ENCODE measurements at places on chromosomes 2 and 18. TPM values are rescaled to one million over a fixed set of nuclear protein-coding genes. Genes with fewer than 3 reads are reported as not detected.
A peak's percentile ranks its signal among the peaks of the same experiment; 100 is the strongest.

RNF125 gene
- 2.3 TPM for polyA plus RNA-seq

GRCh38 chr2:166127217-166128155 lies at the start of gene SCN1A:
Gene SCN1A (minus strand): TSS chr2:166128020. CDS start chr2:166073621, 54,399 bp downstream.
- DNase-seq = no peak

LYPD1 gene
- polyA plus RNA-seq = 81.9 TPM

- no peak for DNase-seq
Observed at GRCh38 chr2:54958717-54959371, 91.4 kb downstream of the RTN4 start.

CD226 gene
- 3.3 TPM for polyA plus RNA-seq

- no peak for DNase-seq
Observed at GRCh38 chr2:74712223-74713053, 58.4 kb downstream of the SEMA4F start.

AKAIN1 gene
- not detected for polyA plus RNA-seq

DNA sequence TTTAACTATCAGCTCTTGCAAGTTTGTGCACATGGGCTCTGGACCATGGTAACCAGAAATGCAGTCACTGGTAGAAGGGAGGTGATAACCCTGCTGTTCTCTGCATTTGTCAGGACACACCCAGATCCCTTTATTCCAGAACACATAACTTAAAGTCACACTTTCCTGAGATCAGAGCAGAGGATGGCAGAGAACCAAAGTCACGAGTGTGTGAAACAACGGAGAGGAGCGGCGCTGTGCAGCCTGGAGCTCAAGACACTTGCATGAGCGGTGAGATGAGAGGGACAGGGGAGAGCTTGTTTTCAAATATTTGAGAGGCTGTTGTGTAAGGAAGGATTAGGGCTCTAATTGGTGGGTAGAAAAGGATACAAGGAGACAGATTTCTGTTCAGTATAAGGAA lies 43.3 kb upstream of the AAK1 start:
- no peak for DNase-seq

DNA sequence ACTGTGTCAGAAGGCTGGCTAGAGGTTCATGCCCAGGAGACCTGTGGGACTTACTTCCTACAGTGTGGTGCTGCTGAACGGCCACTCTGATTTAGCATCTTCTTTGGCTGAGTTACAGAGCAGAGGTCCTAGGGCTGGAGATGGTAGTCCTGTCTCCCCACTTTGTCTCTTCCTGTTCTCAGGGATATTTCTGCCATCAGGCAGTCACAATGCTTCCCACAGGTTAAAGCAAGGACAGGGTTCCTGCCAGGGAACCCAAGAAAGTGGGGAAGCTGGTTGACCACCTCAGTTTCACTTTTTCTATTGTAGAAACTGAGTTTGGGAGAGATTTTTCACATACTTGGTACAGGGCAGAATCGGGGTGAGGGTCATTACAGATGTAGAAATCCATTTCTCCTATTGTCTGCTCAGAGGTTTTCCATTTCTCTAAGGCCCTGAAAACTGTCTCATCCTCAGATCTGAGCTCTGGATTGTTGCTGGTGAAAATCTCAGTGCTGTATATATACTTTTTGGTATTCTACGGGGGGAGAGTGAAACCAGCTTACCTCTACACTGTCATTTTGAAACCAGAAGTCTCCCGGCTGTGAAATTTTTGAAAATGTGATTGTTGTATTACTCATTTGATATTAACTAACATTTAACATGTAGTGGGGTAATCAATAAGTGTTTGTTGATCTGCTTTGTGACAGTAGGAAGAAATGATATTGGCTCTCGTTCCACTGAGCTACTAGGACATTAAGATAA lies 37.0 kb upstream of the MEP1B start:
- no peak for DNase-seq

DNA sequence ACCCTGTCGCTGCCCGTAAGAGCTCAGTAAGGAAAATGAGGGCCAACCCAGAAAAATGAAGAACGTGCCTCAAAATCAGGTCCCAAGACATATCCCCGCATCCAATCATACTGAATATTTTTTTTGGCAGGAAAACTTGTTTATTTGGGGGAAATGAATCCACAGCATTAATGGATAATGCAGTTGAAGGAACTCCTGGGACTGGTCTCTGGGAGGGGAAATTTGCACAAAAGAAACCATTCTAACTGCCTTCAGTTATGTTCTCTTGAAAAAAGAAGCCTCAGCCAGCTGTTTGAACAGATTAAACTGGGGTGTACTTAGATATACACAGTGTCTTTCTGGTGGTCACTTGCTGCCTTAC lies 61.3 kb downstream of the SPRED2 start:
- no peak for DNase-seq

- DNase-seq = no peak
Observed at GRCh38 chr18:21444465-21445212, 155.9 kb downstream of the ESCO1 start.

GRCh38 chr2:61470965-61471904 lies at the start of gene USP34:
Gene USP34 (minus strand): TSS chr2:61471087. CDS start chr2:61470692, 395 bp downstream.
- peak; percentile 86 for DNase-seq

GRCh38 chr2:165024199-165024598 lies 68.9 kb upstream of the SLC38A11 start:
- DNase-seq = no peak

SPEG gene
- 9.2 TPM for polyA plus RNA-seq

TMEM37 gene
- 59.8 TPM for polyA plus RNA-seq

GRCh38 chr2:190533175-190533967 lies 1.2 kb downstream of the NEMP2 start:
- no peak for DNase-seq

GRCh38 chr18:13538630-13539029 lies 187.7 kb downstream of the FAM210A start:
- no peak for DNase-seq

LINC00305 gene
- 2.3 TPM for polyA plus RNA-seq

- no peak for DNase-seq
Observed at GRCh38 chr2:41400088-41400665, 647.6 kb upstream of the PKDCC start.

- no peak for DNase-seq
Observed at GRCh38 chr2:214569419-214570035, 158.7 kb downstream of the VWC2L start.

- no peak for DNase-seq
Observed at GRCh38 chr2:102120701-102121159, 21.8 kb upstream of the IL1R1 start.

GRCh38 chr2:164008752-164009151 lies 272.9 kb upstream of the FIGN start:
- DNase-seq = no peak

GRCh38 chr2:217953531-217953932 lies 49.3 kb downstream of the TNS1 start:
- DNase-seq = no peak

DNA sequence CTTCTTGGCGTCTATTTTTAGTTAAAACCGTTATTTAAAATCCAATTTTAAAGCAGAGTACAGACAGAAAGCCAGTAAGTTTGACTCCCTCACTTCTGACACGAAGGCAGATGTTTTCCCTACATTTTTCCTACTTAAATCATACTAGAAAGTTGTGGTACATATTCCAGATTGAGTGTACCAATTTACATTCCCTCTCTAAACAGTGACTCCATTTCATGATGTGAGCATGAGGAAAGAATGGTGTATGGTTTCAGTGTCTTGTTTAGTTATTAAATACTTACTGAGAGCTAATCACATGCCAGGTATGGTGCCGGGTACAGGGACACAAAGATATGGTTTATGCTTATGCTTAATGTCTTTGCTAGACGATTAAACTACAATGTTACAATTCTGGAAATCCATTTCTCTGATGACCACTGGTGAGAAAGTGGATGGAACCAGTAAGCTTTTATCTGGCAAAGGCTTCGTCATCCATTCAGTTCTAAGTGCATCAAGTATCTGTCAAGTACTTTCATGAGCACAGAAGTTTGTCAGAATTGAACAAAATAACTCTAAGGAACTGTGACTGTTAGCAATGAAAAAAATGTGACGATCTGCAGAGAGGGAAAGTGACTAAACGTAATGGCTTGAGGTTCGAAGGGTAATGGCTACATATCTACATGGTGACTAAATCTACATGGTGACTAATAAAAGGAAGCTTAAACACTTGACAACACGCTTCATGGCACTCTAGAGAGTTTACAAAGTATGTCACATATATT lies 25.7 kb downstream of the MAP4K3 start:
- no peak for DNase-seq

SIX3 gene
- polyA plus RNA-seq = not detected

- no peak for DNase-seq
Observed at GRCh38 chr18:74063557-74063956, 84.1 kb downstream of the FBXO15 start.

- DNase-seq = no peak
Observed at GRCh38 chr2:207282916-207283315, 117.2 kb upstream of the KLF7 start.

DNA sequence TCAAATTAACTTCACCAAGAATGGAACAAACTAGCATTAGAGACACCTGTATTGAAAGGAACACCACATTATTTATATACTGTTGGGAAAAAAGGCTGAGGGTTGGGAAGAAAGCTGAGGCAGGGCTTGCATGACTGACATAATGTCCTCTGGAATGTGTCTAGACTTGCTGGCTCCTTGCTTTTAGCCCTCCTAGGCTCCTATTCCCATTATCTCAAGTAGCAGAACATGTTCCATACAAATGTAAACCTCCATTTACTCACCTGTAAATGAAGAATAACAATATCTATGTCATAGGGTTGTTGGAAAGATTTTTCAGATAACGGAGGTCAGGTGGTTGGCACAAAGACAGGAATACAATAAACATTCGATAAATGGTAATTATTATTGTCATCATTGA lies 976 bp upstream of the ACADL start:
- no peak for DNase-seq

DNA sequence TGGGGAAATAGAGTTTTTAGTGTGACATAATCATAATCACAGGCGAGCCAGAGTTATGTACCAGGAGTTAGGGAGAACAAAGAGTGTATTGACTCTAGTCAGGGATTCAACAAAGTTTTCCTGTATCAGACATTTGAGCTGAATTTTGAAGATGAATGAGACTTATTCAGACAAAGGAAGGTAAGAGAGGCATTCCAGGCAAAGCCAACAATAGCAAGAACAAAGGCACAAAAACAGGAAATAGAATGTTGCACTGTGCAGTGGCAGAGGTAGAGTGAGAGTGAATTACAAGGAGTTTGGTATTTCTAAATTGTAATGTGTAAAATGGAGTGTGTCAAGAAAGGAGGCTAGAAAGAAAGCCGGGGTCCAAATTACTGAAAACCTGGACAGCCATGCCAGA lies 156.2 kb downstream of the CCDC148 start:
- DNase-seq = no peak

GRCh38 chr2:9031246-9031645 lies 27.8 kb upstream of the MBOAT2 start:
- no peak for DNase-seq

TCF7L1 gene
- polyA plus RNA-seq = 44.7 TPM

ONECUT2 gene
- 0.07 TPM for polyA plus RNA-seq

ATAD2B gene
- 21.7 TPM for polyA plus RNA-seq

DNA sequence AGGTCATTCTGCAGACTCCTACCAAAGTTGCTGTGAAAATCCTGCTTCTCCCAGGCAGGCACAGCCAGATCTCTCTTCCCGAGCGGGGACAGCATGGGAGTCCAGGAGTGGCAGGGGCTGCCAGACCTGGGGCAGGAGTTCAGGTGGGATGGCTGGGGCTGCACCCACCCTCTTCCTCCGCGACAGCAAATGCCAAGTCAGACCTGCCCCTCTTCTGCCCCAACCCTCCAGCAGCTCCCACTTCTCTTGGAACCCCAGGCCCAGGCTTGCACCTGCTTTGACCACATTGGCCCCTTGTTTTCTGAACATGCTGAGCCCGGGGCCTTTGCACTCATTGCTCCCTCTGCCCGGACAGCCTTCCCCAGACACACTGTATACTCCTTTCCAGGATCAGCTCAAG lies 288.2 kb upstream of the HS6ST1 start:
- DNase-seq = no peak

- no peak for DNase-seq
Observed at GRCh38 chr2:199206536-199206935, 251.2 kb downstream of the SATB2 start.

HOXD12 gene
- polyA plus RNA-seq = 0.28 TPM

DNA sequence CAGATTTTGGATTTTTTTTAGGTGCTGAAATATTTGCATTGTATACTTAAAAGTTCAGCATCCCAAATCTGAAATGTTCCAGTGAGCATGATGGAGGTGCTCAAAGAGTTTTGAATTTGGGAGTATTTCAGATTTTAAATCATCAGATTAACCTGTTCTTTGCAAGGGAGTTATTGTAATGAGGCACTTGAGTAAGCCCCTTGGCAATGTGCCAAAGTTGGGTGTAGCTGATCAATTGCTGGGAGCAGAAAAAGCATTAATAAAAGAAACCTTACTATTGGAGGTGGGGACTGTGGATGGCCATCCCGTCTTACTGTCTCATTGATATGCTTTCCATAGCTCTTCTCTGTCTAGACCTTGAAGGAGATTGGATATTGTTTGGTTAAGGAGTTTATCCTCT lies 28.3 kb downstream of the MALT1 start:
- DNase-seq = no peak

GRCh38 chr2:239144713-239144999 lies 256.2 kb downstream of the HDAC4 start:
- DNase-seq = no peak

DNA sequence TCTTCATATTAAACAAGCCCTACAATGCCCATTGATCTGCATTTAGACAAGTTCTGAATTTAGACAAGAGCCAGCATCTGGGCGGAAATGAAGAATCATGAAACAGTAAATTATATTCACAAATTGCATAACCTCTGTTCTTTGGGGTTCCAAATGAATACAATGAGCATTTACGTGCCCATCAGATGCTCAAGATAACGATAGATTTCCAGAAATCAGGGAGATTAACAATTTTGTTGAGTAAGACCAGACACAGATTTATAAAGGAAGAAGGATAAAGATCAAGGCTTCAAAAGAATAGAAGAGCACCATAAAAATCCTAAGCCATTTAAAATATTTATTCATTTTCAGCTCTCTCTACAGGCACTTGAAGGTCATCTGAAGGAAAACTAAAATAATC lies 59.7 kb upstream of the CDH20 start:
- DNase-seq = no peak
